ENCODE measurements at places on chromosomes 3 and 15. TPM values are rescaled to one million over a fixed set of nuclear protein-coding genes. Genes with fewer than 3 reads are reported as not detected.

- DNase-seq = peak; percentile 38
Observed at GRCh38 chr3:52471371-52472238, 16.2 kb downstream of the NISCH start.

- DNase-seq = peak; percentile 40
Observed at GRCh38 chr3:120622870-120623726, 27.0 kb downstream of the NDUFB4 start.

DNA sequence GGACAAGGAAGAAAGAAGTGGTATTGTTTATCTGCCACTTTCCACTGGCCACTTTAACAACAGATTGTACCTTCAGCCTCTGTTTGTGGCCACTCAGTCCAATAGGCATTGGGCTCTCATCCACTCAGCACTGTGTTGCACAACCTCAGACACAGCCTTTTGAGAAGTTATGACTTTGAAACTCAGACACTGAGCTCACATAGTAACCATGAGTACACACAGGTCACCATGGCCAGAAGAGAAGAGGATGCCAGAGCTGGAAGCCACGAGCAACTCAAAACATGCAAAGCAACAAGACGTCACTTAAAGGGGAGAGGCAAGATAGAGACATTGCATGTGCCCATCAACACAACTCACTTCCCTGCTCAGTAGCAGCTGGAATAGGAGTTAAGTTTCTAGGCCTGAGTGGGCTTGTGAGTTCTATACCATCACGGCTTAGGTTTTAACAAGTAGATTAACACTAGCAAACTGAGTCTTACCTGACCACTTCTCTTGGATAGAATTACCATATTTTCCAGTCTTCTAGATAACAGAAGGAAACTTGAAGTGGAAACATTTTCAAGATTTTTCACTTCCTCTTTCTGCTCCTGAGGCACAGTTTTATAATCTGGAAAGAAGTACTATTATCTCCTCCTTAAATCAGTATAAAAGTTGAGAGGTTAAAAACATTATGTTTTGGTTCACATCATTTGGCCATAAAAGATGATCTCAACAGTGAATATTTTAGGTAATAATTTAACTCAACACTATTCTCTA, 103.5 kb downstream of the IMPG2 start:
- no peak for DNase-seq

Gene HGD
- total RNA-seq = 102 TPM

- DNase-seq = no peak
Observed at GRCh38 chr15:31298707-31299172, 27.9 kb upstream of the KLF13 start.

DNA sequence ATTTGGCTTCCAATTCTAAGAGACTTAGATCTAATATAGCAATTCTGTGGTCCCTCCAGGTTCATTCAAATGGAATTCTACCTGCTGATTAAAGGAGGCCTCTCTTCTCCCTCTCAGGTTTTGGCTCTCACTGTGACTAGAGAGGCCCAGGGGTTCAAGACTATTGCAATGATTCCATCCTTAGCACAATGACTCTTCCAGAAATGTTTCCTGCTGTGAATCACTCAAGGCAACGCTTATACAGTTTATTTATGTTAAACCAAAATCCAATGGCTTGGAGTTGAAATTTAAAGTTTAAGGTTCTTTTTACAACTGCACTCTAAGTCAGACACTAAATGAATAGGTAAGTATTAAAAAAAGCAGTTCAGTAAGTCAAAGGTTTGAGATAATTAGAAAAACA, 39.9 kb downstream of the IFT57 start:
- no peak for DNase-seq

GRCh38 chr15:29135309-29135657, 134.3 kb downstream of the NSMCE3 start:
- no peak for DNase-seq

Gene SNX22
- 1.2 TPM for total RNA-seq

- no peak for DNase-seq
Observed at GRCh38 chr3:71304684-71305083, 278.8 kb downstream of the FOXP1 start.

All from Caco-2 (cell line).